ENCODE measurements at places on chromosomes 12 and 14. TPM values are rescaled to one million over a fixed set of nuclear protein-coding genes. Genes with fewer than 3 reads are reported as not detected.

The E2F7 gene
- total RNA-seq = 16.1 TPM

The PTCSC3 gene
- not detected for total RNA-seq

The SMIM41 gene
- 0.25 TPM for total RNA-seq

The SCN8A gene
- 0.41 TPM for total RNA-seq

The TAMALIN gene
- total RNA-seq = 3.9 TPM

The POTEM gene
- not detected for total RNA-seq

The IFI27 gene
- total RNA-seq = 132 TPM

The ZNF891 gene
- 2.1 TPM for total RNA-seq

Data from T-helper 1 cell treated with Interleukin-12 subunit alpha and Interleukin-12 subunit beta and Interleukin-4 antibody, amounts not matched to agents 30 ng/mL and 1 ng/mL, for 36 hours (primary cell).